ENCODE measurements at places on chromosomes 1 and 21. TPM values are rescaled to one million over a fixed set of nuclear protein-coding genes. Genes with fewer than 3 reads are reported as not detected.

GRCh38 chr1:32724678-32725614, 22.4 kb upstream of the SYNC start:
- H3K36me3 ChIP-seq = no peaks in the 10 kb centered on the region
- H3K4me3 ChIP-seq = peak overlapping the region; percentile 53
- peaks cover 20% of the 10 kb centered on the region for H3K4me1 ChIP-seq
- H3K27me3 ChIP-seq = no peaks in the 10 kb centered on the region
- peak overlapping the region; percentile 70 for H3K27ac ChIP-seq
- peak; percentile 88 for DNase-seq

GRCh38 chr1:202834771-202835547, 24.2 kb downstream of the PCAT6 start:
- no peak overlapping the region for H3K27ac ChIP-seq
- peaks cover 38% of the 10 kb centered on the region for H3K4me1 ChIP-seq
- H3K36me3 ChIP-seq = no peaks in the 10 kb centered on the region
- H3K27me3 ChIP-seq = no peaks in the 10 kb centered on the region

ERICH3 gene
- polyA plus RNA-seq = not detected

FCGR3B gene
- polyA plus RNA-seq = not detected

TMEM59 gene
- polyA plus RNA-seq = 399 TPM

GRCh38 chr1:163863731-163864130, 542.0 kb downstream of the NUF2 start:
- no peaks in the 10 kb centered on the region for H3K4me1 ChIP-seq
- DNase-seq = no peak
- no peaks in the 10 kb centered on the region for H3K27me3 ChIP-seq
- H3K4me3 ChIP-seq = no peak overlapping the region
- no peaks in the 10 kb centered on the region for H3K36me3 ChIP-seq

DNA sequence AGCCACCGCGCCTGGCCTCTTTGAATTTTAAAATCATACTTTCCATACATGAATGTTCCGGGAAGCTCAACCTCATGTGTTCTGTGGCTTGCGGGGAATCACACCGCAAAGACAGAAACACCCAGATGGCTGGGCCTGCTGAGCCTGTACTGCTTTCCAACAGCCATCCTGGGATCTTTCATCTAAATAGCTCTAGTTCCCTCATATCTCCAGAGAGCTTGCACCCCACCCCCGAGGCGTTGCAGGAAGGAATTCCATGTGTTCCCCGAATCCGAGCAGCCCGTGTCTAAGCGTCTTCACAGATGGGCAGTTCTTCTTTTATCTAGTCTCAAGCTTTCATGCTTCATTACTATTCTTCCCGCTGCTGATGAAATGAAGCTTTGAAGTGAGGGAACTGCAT, 66.4 kb downstream of the IGSF21 start:
- no peak for DNase-seq
- no peak overlapping the region for H3K4me3 ChIP-seq

DNA sequence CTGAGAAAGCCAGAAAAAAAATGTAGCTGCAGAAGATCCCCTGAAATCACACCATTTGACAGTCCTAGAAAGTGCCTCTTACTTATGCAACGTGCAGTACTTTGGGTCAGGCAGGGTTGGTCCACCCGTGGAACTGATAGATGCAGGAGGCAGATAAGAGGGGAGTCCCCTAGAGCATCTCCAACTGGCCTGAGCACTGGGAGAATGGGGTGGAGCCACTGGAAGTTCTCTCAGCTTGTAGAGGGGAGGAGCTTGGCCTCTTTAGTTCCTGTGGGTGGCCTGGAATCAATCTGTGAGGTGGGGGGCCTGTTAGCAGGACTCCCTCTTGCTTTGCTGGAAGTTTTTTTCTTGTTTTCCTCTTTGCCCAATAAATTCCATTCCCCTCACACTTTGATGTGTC, 335.7 kb upstream of the NCAM2 start:
- no peak overlapping the region for H3K27ac ChIP-seq
- no peaks in the 10 kb centered on the region for H3K27me3 ChIP-seq

DNA sequence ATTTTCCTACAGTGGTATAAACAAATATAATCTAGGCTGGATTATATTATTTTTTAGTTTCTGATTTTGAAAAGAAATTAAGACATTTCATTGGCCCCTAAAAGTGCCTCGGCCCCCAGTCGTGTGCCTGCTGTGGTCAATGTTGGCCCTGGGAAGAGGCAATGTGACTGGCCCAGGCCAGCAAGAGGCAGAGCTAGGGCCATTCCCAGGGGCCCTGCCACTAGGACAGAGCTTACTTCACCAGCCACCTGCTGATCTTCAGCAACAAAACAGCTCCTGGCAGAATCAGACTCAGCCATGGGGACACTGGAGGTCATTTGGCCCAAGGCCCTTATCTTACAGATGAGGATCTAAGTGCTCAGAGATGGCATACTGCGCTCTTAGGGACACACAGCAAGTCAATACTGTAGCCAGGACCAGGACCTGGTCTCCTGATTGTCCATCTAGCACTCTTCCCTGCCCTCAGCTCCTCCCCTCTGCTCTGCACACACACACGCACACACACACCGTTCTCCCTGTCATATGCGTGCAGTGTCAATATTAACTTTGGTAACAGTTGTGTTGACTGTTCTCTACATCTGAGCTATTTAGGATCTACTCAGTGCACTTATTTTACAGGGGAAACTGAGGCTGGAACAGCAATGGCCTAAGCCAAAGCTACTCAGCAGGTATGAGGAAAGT, 16.6 kb upstream of the KLHDC7A start:
- H3K36me3 ChIP-seq = no peaks in the 10 kb centered on the region
- DNase-seq = no peak
- no peaks in the 10 kb centered on the region for H3K27me3 ChIP-seq
- H3K4me1 ChIP-seq = no peaks in the 10 kb centered on the region
- no peak overlapping the region for H3K4me3 ChIP-seq

GRCh38 chr1:207858806-207859205, 52.1 kb downstream of the CD34 start:
- H3K4me3 ChIP-seq = no peak overlapping the region
- peaks cover 2% of the 10 kb centered on the region for H3K4me1 ChIP-seq
- H3K27ac ChIP-seq = no peak overlapping the region
- H3K36me3 ChIP-seq = peaks cover 35% of the 10 kb centered on the region
- DNase-seq = no peak
- H3K27me3 ChIP-seq = no peaks in the 10 kb centered on the region

HP1BP3 gene
- 92.8 TPM for polyA plus RNA-seq

GRCh38 chr1:189851806-189852367, 625.8 kb downstream of the BRINP3 start:
- H3K36me3 ChIP-seq = no peaks in the 10 kb centered on the region
- H3K4me1 ChIP-seq = no peaks in the 10 kb centered on the region
- no peak for DNase-seq
- H3K27me3 ChIP-seq = no peaks in the 10 kb centered on the region

SLC44A3 gene
- polyA plus RNA-seq = 8.9 TPM

- no peak for DNase-seq
- H3K4me3 ChIP-seq = no peak overlapping the region
- no peaks in the 10 kb centered on the region for H3K36me3 ChIP-seq
- no peaks in the 10 kb centered on the region for H3K27me3 ChIP-seq
These were observed 47.6 kb upstream of the RAP1A start for GRCh38 chr1:111571987-111572386.

KDM5B gene
- 60.1 TPM for polyA plus RNA-seq

GRCh38 chr1:75124510-75124909, 9.7 kb upstream of the LHX8 start:
- H3K4me1 ChIP-seq = no peaks in the 10 kb centered on the region
- no peak overlapping the region for H3K4me3 ChIP-seq
- H3K27ac ChIP-seq = no peak overlapping the region

DNA sequence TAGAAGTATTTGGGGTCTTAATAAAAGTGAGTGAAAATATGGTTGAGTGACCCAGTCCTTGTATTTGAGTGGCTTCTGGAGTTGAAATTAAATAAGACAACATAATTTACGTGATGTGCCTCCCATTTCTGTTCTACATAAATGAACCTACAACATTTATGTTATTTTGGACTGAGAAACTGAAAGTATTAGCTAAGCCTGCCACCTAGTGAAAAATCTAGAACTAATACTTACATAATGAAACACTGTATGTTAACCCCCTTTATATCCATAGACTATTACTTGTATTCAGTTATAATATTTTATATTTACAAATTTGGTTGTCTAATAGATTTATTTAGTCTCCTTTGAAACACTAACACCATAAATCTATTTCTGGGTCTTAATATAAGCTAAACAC, 298.9 kb downstream of the KCNT2 start:
- no peak for DNase-seq
- no peak overlapping the region for H3K4me3 ChIP-seq
- no peaks in the 10 kb centered on the region for H3K27me3 ChIP-seq
- no peak overlapping the region for H3K27ac ChIP-seq

DNA sequence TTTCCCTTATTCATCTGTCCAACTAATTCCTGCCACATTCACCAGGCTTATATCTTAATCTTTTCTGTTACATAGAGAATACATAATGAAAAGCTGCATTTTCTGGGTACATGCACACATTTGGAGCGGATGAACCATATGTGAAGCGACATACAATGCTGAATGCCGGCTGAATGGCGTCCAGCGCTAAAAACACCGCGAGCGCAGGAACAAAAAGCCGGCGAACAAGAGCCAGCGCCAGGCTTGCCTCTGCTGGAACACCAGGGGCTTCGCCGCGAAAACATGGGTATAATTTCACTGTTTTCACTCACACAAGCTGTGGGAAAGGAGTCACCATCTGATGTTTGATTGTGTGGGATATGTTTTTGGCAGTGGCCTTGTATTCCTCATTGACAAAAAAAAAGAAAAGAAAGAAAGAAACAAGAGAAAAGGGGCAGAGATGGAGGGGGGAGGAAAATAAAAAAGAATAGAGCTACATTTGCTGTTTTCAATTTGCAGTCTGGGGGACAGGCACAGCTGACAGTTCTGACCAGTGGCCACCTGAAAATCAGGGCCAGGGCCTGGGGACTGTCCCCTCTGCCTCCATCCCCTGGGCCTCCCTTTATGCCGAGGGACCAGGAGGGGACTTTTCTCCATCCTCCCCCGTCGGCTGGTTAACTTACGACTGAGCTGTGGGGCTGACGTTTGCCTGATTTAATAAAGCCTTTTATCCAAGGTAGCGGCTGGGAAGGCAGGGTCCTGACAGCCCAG, 70.2 kb upstream of the OLIG2 start:
- no peaks in the 10 kb centered on the region for H3K36me3 ChIP-seq
- no peak for DNase-seq
- peaks cover 46% of the 10 kb centered on the region for H3K27me3 ChIP-seq
- no peak overlapping the region for H3K27ac ChIP-seq
